Vagina (tissue), 2 donors: ENCODE measurements at places on chromosomes 11 and 22. TPM values are rescaled to one million over a fixed set of nuclear protein-coding genes. Genes with fewer than 3 reads are reported as not detected.

DNA sequence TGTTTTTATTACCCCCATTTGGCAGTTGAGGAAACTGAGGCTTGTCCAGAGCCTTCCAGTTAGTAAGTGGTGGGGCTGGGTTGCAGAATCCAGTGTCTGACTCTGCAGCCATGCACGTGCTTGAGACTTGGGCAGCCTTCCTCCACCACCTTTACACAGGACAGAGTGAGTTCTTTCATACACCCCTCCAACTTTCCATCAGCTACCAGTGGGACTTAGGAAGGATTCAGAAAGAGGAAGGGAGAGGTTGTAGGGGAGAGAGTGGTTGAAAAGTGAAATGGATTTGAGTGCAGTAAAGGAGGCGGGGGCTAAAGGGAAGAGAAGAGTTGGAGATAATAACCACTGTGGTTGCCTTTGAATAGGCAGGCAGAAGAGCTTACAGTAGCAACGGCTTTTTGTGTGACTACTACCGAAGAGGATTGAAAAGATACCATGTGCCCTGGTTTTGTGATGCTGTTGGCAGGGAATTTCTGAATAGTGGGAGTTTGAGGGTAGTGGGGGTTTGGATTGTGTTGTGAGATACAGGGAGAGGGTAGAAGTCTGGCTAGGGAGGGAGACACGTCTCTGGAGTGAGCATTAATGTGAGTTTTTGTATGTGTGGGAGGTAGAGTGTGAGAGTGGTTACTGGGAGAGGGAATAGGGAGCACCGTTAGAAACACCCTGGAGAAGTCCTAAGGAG, 1.7 kb downstream of the UVRAG start:
- H3K27ac ChIP-seq: peak overlapping the region; percentile 33
- peaks cover 45% of the 10 kb centered on the region for H3K4me1 ChIP-seq
- H3K4me3 ChIP-seq: peak overlapping the region; percentile 97

DNA sequence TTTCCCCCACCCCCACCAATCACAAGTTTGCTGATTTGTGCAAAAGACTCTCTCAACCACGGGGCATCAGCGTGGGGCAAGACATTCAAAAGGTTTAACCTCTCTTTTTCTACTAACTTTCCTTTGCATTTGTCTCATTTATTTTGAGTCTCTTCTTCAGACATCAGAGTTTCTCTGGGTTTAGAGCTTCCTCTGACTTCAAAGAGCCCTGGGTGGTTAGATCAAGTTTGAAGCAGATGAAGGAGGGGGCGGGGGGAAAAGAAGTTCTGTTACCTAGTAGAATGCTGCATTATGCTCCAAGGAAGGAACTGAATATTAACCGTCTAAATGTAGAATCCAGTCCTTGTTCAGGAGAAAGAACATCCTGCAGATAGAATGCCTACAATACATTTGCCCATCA, 24.5 kb downstream of the GAS2 start:
- no peaks in the 10 kb centered on the region for H3K27me3 ChIP-seq
- H3K4me1 ChIP-seq: no peaks in the 10 kb centered on the region
- no peaks in the 10 kb centered on the region for H3K36me3 ChIP-seq
- DNase-seq: no peak
- no peak overlapping the region for H3K4me3 ChIP-seq
- no peak overlapping the region for H3K27ac ChIP-seq

The SCUBE1 gene
- 6.9 TPM for total RNA-seq

- peaks cover 75% of the 10 kb centered on the region for H3K4me1 ChIP-seq
- H3K27me3 ChIP-seq: no peaks in the 10 kb centered on the region
- DNase-seq: no peak
- no peaks in the 10 kb centered on the region for H3K36me3 ChIP-seq
- H3K27ac ChIP-seq: peak overlapping the region; percentile 99
- H3K4me3 ChIP-seq: peak overlapping the region; percentile 84
Measured at GRCh38 chr22:37561212-37562048, 1.1 kb downstream of the CDC42EP1 start.

The CRYBB3 gene
- not detected for total RNA-seq

The OR52N1 gene
- not detected for total RNA-seq

The SCUBE2 gene
- total RNA-seq: 36.3 TPM

GRCh38 chr11:17579451-17579850, 32.4 kb downstream of the OTOG start:
- H3K4me1 ChIP-seq: no peaks in the 10 kb centered on the region
- no peaks in the 10 kb centered on the region for H3K36me3 ChIP-seq
- DNase-seq: no peak

GRCh38 chr11:31355131-31355530, 14.4 kb downstream of the DCDC1 start:
- H3K4me1 ChIP-seq: no peaks in the 10 kb centered on the region
- H3K27ac ChIP-seq: no peak overlapping the region
- no peak for DNase-seq
- H3K4me3 ChIP-seq: no peak overlapping the region
- H3K27me3 ChIP-seq: no peaks in the 10 kb centered on the region
- no peaks in the 10 kb centered on the region for H3K36me3 ChIP-seq

The PHOX2A gene
- total RNA-seq: 3.4 TPM

The LARGE2 gene
- total RNA-seq: 6.6 TPM

- H3K27me3 ChIP-seq: no peaks in the 10 kb centered on the region
- H3K4me1 ChIP-seq: no peaks in the 10 kb centered on the region
- no peak for DNase-seq
- H3K27ac ChIP-seq: no peak overlapping the region
Measured at GRCh38 chr11:46134540-46134939, 13.3 kb upstream of the PHF21A start.

The TRIM51 gene
- total RNA-seq: not detected

DNA sequence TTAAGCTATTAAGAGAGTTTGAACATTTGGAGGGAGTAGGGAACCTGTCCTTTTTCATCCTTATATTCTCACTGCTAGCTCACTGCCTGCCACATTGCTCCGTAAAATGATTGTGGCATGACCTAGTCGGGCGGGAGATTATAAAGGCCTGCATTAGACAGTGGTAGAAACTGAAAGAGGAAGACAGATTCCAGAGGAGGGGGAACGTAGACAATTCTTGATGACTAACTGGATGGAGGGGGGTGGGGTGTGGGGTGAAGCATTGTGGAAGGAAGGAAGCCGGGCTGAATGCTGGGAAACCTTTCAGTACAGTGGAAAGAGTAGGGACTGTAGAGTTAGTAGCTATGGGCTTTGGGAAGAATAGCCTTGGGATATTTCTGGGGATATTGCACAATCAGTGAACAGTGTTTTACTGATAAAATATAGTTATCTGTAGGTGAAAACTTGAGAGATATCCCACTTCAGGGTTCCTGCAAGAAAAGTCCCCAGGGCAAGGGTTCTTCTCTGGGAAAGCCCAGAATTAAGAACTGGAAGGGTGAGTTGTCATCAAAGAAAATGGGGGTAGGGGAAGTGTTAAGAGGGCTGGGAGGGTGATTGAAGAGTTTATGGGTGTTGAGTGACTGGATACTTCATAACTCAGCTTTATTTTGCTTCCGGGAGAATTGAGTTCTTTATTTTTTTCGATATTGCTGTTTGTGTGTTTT, 2.1 kb downstream of the MED15 start:
- H3K36me3 ChIP-seq: no peaks in the 10 kb centered on the region
- H3K4me1 ChIP-seq: peaks cover 53% of the 10 kb centered on the region
- H3K4me3 ChIP-seq: peak overlapping the region; percentile 93
- H3K27me3 ChIP-seq: no peaks in the 10 kb centered on the region
- no peak for DNase-seq

The BTBD18 gene
- not detected for total RNA-seq

- H3K27me3 ChIP-seq: no peaks in the 10 kb centered on the region
- no peaks in the 10 kb centered on the region for H3K4me1 ChIP-seq
- no peak for DNase-seq
- H3K27ac ChIP-seq: no peak overlapping the region
- no peak overlapping the region for H3K4me3 ChIP-seq
Measured at GRCh38 chr22:48226026-48227013, 1463.9 kb downstream of the TBC1D22A start.

- H3K4me3 ChIP-seq: no peak overlapping the region
- no peaks in the 10 kb centered on the region for H3K36me3 ChIP-seq
- H3K27me3 ChIP-seq: no peaks in the 10 kb centered on the region
- DNase-seq: no peak
Measured at GRCh38 chr11:128757235-128757711, 63.4 kb downstream of the FLI1 start.

GRCh38 chr11:94326947-94327346, 22.6 kb downstream of the IZUMO1R start:
- H3K27ac ChIP-seq: no peak overlapping the region
- DNase-seq: no peak
- no peak overlapping the region for H3K4me3 ChIP-seq
- no peaks in the 10 kb centered on the region for H3K27me3 ChIP-seq
- no peaks in the 10 kb centered on the region for H3K36me3 ChIP-seq

DNA sequence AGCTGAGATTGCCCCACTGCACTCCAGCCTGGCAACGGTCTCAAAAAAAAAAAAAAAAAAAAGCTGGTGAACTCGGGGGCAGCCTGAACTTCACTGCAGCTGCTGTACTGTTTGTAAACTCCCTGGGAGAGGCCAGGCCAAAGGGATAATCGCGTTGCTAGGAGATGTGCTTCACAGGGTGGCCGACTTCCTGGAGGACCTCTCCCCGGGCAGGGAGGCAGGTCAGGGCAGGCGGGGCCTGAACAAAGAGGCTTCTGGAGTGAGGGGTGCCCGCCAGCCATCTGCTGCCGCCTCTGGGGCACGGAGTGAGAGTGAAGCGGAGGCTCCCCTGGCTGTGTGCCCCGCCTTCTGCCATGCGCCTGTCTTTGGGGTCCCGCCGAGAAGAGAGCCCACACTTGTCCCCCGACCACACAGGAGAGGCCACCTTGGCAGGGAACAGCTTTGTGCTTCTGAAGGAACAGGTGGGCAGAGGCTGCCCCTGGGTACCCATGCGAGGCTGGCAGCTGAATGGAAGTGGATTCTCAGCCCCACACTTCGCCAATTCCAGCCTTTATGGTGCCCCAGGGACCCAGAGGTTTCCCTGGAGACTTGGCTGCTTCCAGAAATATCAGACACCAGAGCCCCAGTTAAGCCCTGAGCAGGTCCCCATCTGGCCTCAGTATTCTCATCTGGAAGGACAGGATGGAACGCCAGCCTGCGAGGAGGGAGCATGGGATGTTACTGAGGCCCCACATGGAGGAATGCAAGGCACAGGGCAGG, 29.6 kb downstream of the TMEM184B start:
- no peaks in the 10 kb centered on the region for H3K27me3 ChIP-seq
- H3K4me1 ChIP-seq: peaks cover 60% of the 10 kb centered on the region
- peak overlapping the region; percentile 75 for H3K27ac ChIP-seq
- H3K4me3 ChIP-seq: no peak overlapping the region

The TRIM49D1 gene
- total RNA-seq: not detected

GRCh38 chr11:65452806-65453490, 30.4 kb downstream of the NEAT1 start:
- H3K27ac ChIP-seq: peak overlapping the region; percentile 95
- peaks cover 32% of the 10 kb centered on the region for H3K4me1 ChIP-seq
- no peak for DNase-seq

The SYCE3 gene
- not detected for total RNA-seq

The PANX2 gene
- 4.2 TPM for total RNA-seq

DNA sequence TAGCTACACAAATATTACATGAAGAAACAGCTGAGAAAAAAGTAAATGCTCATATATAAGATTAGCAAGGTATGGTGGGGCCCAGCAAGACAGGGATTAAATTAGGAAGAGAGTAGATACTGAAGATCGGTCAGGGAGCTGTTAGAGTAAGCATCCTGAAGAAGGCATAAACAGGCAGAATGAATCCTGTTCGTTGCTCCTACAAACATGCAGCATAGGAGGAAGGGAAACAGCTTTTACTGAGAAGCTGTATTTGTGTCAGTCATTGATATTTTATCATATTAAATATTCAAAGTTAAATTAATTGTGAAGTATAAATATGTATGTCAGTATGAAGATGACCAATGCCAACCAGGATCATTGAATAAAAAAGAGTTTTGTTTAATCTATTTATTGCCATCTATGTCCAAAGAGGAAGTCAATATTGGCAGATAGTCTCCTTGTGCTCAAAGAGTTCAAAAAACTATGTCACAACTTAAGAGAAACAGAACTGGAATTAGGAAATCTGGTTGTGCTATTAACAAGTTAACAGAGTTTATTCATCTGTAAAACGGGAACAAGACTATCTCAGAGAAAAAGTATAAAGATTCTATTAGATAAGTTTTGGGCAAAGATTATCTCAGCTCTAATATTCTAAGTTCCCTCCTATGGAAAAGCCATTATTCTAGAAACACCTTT, 255.2 kb downstream of the GRM5 start:
- H3K36me3 ChIP-seq: no peaks in the 10 kb centered on the region
- H3K27ac ChIP-seq: no peak overlapping the region
- H3K4me1 ChIP-seq: no peaks in the 10 kb centered on the region
- no peak overlapping the region for H3K4me3 ChIP-seq
- no peaks in the 10 kb centered on the region for H3K27me3 ChIP-seq
- no peak for DNase-seq

DNA sequence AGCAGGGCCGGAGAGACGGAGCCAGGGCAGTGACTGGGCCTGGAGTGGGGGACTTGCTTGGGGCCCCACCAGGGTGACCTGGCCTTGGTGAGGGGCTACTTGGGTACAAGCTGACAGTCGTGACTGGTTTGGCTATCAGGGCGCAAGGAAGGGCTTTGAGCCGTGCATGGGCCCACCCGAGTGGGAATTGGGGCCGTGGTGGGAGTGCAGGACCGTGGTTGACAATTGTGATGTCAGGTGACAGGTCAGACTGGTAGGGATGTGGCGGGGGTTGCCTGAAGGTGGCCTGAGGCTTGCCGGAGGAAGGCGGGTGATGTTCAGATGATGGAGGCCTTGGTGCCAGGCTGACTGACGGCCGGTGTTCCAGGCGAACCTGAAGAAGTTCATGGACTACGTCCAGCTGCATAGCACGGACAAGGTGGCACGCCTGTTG, 5.6 kb downstream of the SHANK3 start:
- no peak overlapping the region for H3K27ac ChIP-seq
- H3K36me3 ChIP-seq: no peaks in the 10 kb centered on the region
- H3K4me3 ChIP-seq: no peak overlapping the region
- H3K4me1 ChIP-seq: peaks cover 17% of the 10 kb centered on the region
- DNase-seq: no peak
- peaks cover 6% of the 10 kb centered on the region for H3K27me3 ChIP-seq

DNA sequence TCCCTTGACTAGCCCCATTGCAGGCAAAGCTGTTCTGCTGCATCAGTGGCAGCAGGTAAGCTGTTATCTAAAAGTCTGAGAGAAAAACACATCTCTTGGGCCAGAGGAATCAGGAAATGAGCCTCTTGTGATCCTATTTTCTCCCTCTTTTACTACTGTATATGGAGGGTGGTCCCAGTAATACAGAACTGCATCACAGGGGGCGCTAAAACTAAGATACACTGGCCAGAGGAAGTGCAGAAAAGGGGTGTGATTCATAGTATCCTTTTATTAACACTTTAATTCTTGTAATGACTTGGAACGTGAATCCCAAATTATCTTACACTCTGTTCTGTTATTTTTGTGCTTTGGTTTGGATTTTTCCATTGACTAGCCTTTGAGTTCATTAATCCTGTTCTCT, 8.8 kb upstream of the MED17 start:
- H3K27me3 ChIP-seq: no peaks in the 10 kb centered on the region
- H3K4me3 ChIP-seq: no peak overlapping the region
- no peaks in the 10 kb centered on the region for H3K36me3 ChIP-seq
- no peak overlapping the region for H3K27ac ChIP-seq
